ENCODE measurements at places on chromosomes 4 and X.

GRCh38 chrX:10423716-10424115, 196.7 kb downstream of the MID1 start:
- H3K4me3 ChIP-seq, result no peak overlapping the region
- H3K4me1 ChIP-seq, result no peaks in the 10 kb centered on the region
- no peaks in the 10 kb centered on the region for H3K36me3 ChIP-seq
- H3K27ac ChIP-seq, result no peak overlapping the region

DNA sequence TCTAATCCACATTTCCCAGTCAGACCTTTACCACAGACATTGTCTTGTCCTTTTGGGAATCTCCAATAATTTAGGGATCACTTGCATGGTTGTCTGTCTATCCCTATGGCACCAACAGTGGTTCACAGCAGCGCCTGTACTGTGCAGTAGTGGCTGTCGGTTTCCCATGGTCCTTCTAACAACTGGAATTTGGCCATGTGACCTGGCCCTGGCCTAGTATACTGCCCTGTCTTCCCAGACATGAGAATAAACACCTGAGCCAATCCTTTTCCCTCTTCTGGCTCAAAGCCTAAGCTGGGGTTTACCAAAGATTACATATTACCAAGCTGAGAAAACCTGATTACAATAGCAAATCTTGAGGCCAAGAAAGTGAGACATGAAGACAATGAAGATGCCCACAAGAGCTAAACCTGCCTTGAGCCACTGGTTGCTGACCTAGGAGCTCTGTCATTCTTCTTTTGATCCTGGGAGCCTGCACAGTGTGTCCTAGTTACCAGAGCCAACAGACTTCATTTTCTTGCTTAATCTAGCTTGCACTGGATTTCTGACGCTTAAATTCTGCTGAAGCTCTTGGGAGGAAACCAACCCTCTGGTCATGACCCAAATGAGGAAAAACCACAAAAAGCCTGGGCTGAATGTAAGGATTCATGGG, 92.1 kb downstream of the SCD5 start:
- no peaks in the 10 kb centered on the region for H3K27me3 ChIP-seq
- no peak overlapping the region for H3K27ac ChIP-seq
- no peak overlapping the region for H3K4me3 ChIP-seq
- peak; percentile 40 for DNase-seq
- peaks cover 3% of the 10 kb centered on the region for H3K36me3 ChIP-seq

- H3K4me1 ChIP-seq, result peaks cover 11% of the 10 kb centered on the region
- no peaks in the 10 kb centered on the region for H3K27me3 ChIP-seq
- no peak overlapping the region for H3K27ac ChIP-seq
- DNase-seq, result no peak
- no peak overlapping the region for H3K4me3 ChIP-seq
- H3K36me3 ChIP-seq, result peaks cover 38% of the 10 kb centered on the region
Measured at GRCh38 chr4:6926081-6926480, 16.5 kb downstream of the TBC1D14 start.

DNA sequence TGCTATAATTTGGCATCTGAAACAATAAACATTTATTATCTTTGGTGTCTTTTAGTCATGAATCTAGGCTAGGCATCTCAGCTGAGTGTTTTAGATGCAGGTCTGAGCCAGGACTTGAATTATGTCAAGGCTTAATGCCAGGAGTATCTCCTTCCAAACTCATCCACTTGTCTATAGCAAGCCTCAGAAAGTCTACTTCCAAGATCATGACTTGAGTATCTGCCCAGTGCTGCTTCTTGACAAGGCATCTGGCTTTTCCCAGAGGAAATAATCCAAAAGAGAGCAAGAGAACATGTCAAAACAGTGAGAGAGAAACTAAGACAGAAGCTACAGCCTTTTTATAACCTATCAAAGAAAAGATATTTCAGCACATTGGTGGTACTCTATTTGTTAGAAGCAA, 1052.1 kb upstream of the PCDH10 start:
- no peaks in the 10 kb centered on the region for H3K27me3 ChIP-seq
- H3K4me3 ChIP-seq, result no peak overlapping the region
- DNase-seq, result no peak
- H3K27ac ChIP-seq, result no peak overlapping the region

DNA sequence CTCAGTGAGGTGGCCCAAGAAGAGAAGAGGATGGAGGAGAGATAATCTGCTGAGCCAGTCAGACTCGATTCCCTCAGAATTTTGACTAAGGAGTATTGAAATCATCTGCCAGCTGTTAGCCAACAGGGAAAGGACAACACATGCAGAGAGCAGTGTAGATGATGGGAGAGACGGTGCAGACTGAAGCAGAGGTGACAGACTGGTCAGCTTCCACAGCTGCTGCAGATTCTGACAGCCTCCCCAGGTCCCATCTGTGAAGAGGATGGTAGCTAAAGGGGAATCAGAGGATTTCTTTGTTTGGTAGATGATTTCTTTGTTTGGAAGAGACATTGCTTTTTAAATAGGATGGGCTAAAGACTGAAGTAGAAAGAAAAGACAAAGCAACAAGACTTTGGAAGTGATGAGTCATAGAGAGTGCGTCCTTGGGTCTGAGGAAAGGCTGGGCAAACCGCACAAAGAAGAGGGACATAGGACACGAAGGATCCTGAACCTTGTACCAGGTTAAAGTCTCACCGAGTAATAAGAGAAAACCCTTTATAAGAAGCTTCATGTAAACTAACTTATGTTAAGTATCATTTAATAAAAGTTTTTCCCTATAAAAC, 27.6 kb downstream of the INTU start:
- DNase-seq, result no peak
- no peak overlapping the region for H3K4me3 ChIP-seq
- H3K4me1 ChIP-seq, result no peaks in the 10 kb centered on the region
- H3K27me3 ChIP-seq, result no peaks in the 10 kb centered on the region
- no peaks in the 10 kb centered on the region for H3K36me3 ChIP-seq

DNA sequence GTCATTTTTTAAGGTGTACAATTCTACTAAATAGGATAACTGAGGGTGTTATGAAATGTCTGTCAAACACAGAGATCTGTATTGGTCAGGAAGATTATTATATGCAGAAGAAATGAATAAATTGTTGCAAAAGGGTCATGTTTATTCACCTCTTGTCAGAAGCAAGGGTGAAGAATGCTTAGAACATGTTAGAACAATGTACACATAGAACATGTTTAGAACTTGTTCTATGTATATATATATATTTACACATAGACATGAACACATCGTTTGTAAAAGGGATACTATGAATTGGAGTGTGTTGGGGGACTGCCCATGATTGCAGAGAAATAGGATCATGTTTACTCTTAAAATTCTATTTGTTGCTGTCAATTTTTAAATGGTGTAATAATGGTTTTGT, 28.0 kb upstream of the TMEM150C start:
- DNase-seq, result no peak
- peaks cover 38% of the 10 kb centered on the region for H3K27me3 ChIP-seq
- H3K27ac ChIP-seq, result no peak overlapping the region
- H3K4me3 ChIP-seq, result no peak overlapping the region
- H3K36me3 ChIP-seq, result no peaks in the 10 kb centered on the region
- H3K4me1 ChIP-seq, result peaks cover 7% of the 10 kb centered on the region

DNA sequence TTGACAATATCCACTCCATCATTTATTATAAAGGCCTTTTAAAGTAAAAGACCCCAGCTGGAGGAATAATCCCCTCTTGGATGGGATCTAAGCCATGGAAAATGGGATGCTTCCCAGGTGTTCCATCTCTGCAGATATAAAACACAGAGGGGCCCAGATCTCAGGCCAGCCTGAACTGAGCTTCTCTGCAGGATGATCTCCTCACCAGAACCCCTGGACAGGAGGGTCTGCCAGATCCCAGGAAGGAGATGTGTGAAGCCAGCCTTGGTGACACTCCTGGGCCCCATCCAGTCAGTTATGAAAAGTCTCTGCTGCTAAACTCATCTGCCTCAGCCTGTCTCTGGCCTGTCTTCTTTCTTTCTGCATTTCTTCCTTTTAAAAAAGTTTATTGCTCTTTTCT, 56.7 kb downstream of the HTRA3 start:
- H3K36me3 ChIP-seq, result no peaks in the 10 kb centered on the region
- peaks cover 2% of the 10 kb centered on the region for H3K27me3 ChIP-seq
- peaks cover 7% of the 10 kb centered on the region for H3K4me1 ChIP-seq

DNA sequence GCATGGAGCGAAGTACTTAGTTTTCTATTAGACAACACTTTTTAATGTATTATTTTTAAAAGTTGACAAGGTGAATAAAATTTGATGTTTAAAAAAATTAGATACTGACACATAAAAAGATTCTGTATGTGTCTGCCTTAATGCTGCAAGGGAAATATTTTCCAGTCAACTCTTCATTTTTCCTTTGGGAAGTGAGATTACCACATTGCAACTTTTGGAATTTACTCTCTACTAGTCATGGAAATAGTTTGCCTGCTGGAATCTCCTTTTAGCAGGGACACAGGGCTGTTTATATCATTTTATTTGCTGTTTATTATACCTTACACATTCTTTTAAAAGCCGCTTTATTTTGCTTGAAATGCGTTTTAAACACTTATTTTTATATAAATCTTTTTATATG, 135.1 kb downstream of the MID1 start:
- DNase-seq, result no peak
- H3K36me3 ChIP-seq, result no peaks in the 10 kb centered on the region
- no peak overlapping the region for H3K4me3 ChIP-seq
- H3K27me3 ChIP-seq, result no peaks in the 10 kb centered on the region
- H3K27ac ChIP-seq, result peak overlapping the region; percentile 58
- peaks cover 4% of the 10 kb centered on the region for H3K4me1 ChIP-seq

DNA sequence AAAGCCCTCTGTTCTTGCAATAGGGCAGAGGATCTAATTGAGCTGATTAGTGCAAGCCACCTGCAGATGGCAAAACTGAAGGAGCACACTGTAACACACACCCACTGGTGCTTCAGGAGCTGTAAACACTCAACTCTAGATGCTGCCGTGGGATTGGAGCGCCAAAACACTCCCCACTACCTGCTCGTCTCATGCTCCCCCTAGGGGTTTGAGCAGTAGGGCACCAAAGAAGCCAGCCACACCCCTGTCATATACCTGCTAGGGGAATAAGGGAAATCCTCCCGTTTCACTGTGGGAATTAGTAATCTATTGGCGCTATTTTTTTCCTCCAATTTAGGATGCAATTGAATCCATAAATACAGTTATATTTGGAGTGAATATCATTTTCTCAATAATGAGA, 360.2 kb downstream of the GLUD2 start:
- DNase-seq, result no peak
- H3K4me3 ChIP-seq, result no peak overlapping the region
- no peaks in the 10 kb centered on the region for H3K36me3 ChIP-seq
- H3K27ac ChIP-seq, result no peak overlapping the region
- no peaks in the 10 kb centered on the region for H3K4me1 ChIP-seq
- H3K27me3 ChIP-seq, result no peaks in the 10 kb centered on the region

DNA sequence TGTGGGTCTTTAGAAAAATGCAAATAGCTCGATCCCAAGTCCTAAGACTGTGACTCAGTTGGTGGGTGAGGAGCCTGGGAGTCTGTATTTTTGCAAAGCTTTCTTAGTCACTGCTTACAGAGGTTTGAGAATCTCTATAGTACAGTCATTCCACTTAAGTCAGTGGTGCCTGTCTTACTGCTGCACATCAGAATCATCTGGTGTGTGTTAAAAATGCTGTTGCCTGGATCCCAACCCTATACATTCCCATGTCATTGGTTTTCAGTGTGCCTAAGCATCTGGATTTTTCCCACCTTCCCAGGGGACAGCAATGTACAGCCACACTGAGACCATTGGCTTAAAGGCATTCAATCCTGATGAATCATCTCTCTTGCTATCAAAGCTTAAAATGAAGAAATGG, 21.0 kb upstream of the GEMIN8 start:
- no peaks in the 10 kb centered on the region for H3K36me3 ChIP-seq
- no peak overlapping the region for H3K4me3 ChIP-seq
- no peak overlapping the region for H3K27ac ChIP-seq
- DNase-seq, result peak; percentile 27
- no peaks in the 10 kb centered on the region for H3K27me3 ChIP-seq

DNA sequence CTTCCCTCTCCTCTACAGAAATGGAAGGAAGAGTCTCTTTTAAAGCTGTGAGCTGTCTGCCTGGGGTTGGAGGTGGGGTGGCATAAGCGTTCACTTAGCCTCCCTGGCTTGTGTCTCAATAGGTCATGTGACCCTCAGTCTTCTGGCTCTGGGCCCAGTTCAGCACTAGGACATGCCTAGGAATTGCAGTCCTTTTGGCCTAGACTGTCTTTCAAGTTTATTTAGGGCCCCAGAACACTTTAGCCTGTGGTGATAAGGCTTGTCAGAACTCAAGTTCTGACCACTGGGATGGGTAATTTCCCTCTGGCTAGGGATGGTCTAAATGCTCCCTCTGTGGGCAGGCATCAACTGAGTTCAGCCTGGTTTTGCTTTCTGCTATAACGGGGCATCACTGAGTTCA, 34.3 kb upstream of the ARMCX4 start:
- peak; percentile 73 for DNase-seq
- H3K27me3 ChIP-seq, result no peaks in the 10 kb centered on the region
- H3K4me3 ChIP-seq, result no peak overlapping the region
- H3K4me1 ChIP-seq, result peaks cover 6% of the 10 kb centered on the region

- H3K4me3 ChIP-seq, result no peak overlapping the region
- H3K4me1 ChIP-seq, result peaks cover 7% of the 10 kb centered on the region
- no peaks in the 10 kb centered on the region for H3K27me3 ChIP-seq
- DNase-seq, result no peak
Measured at GRCh38 chr4:76554630-76555029, 119.6 kb downstream of the SHROOM3 start.

GRCh38 chrX:4905576-4905975, 1192.1 kb upstream of the PRKX start:
- H3K36me3 ChIP-seq, result no peaks in the 10 kb centered on the region
- H3K4me3 ChIP-seq, result no peak overlapping the region
- no peak overlapping the region for H3K27ac ChIP-seq
- H3K27me3 ChIP-seq, result no peaks in the 10 kb centered on the region

- no peak overlapping the region for H3K27ac ChIP-seq
- no peak overlapping the region for H3K4me3 ChIP-seq
- no peaks in the 10 kb centered on the region for H3K36me3 ChIP-seq
Measured at GRCh38 chrX:15116900-15117299, 153.0 kb downstream of the ASB9 start.

- H3K36me3 ChIP-seq, result no peaks in the 10 kb centered on the region
- H3K27ac ChIP-seq, result peak overlapping the region; percentile 97
- DNase-seq, result peak; percentile 65
- H3K4me1 ChIP-seq, result peaks cover 4% of the 10 kb centered on the region
Measured at GRCh38 chr4:128286474-128287058, 1.0 kb downstream of the PGRMC2 start.

DNA sequence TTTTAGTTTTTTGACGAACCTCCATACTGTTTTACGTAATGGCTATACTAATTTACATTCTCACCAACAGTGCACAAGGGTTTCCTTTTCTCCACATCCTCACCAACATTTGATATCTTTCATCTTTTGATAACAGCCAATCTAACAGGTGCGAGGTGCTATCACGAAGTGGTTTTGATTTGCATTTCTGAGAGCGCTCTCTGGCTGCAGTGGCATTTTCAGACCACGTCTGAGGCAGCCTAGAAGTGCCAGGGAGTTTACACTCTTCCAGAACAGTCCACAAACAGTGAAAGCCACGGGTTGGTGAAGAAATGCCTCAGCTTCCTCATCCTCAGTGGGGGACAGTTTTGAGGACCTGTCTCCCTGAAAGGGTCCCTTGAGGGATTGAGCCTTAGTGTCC, 471.0 kb downstream of the BCOR start:
- no peaks in the 10 kb centered on the region for H3K36me3 ChIP-seq
- no peak overlapping the region for H3K27ac ChIP-seq
- H3K27me3 ChIP-seq, result peaks cover 71% of the 10 kb centered on the region
- H3K4me1 ChIP-seq, result no peaks in the 10 kb centered on the region
- DNase-seq, result no peak
